ENCODE measurements at places on chromosomes 4 and X. TPM values are rescaled to one million over a fixed set of nuclear protein-coding genes. Genes with fewer than 3 reads are reported as not detected.
A peak's percentile ranks its signal among the peaks of the same experiment; 100 is the strongest.

DNA sequence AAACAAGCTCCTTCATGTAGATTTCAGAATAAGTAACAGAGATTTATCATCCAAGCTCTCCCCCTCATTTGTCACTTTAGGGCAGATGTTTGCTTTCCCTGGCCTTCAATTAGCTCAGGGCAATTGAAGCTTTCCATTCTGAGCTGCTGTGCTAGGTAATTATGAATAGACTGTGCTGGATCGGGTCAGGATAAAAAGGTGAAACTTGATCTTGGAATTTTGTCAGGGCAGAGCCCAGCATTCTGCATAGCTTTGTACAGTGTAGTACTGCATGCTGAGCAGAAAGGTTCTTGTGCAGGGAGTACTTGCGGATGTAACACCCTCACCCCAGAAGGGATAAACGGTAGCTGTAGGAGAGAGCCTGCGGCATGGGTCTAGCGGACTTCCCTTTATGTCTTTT lies 64.0 kb upstream of the CLDN34 start:
- DNase-seq: no peak

DNA sequence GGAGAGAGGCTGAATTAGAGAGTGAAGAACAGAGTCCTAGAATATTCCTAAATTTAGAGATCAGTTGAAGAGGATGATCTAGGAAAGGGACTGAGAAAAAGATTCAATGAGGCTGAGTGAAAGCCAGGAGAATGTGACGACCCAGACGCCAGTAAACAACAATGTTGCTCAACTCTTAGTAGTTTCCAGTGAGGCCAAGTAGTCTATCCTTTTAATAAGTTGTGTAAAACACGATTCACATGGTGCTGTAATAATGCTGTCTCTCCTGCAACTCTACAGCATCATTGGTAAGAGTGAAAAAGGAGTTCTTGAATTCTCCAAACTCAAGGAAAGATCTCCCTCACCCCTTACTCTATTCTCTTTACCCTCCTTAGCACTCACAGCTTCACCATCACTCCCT lies 140.3 kb downstream of the CFAP299 start:
- no peak for DNase-seq

DNA sequence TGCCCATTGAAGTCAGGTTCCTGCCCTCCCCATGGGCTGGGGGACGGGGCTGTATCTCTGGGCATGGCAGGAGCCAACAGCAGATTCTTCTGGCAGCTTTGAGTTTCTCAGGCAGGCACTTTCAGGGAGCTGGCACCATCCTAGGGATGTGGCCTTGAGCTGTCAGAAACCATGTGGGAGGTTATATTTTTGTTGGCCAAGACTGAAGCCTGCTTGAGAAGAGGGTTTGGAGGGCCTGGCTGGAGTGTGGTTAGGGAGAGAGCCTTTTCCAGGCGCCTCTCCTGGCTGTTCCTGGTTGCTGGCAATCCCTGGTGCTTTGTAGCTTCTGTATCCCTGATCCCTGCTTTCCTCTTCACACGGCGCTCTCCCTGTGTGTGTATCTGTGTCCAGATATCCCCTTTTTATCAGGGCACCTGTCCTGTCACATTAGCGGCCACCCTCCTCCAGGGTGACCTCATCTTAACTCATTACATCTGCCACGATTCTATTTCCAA lies 30.6 kb upstream of the SORCS2 start:
- DNase-seq: no peak

GRCh38 chr4:53321151-53321983 lies 44.5 kb downstream of the SCFD2 start:
- DNase-seq: no peak

- peak; percentile 71 for DNase-seq
These were observed 1.7 kb upstream of the SPARCL1 start for GRCh38 chr4:87530868-87531267.

DNA sequence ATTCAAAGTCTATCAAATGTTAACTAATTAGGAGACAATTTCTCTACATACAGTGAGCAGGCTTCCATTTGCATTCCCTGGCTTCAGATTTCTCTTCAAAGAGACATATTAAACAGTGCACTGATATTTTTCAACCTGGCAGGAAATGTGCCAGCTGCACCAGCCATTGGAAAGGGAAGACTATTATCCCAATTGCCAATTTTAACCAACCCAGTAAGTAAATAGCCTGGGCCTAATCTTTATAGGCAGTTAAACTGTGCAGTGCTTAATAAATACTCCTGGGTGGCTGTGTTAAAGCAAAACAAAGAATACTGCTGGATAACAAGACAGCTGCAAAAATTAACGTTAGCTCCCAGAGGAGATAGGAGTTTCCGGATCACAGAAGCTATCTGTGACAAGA lies 111.9 kb upstream of the GALNT7 start:
- DNase-seq: no peak

- DNase-seq: no peak
These were observed 342.9 kb downstream of the GBA3 start for GRCh38 chr4:23035521-23036056.

GRCh38 chr4:115418635-115419396 lies 305.4 kb upstream of the NDST4 start:
- no peak for DNase-seq

DNA sequence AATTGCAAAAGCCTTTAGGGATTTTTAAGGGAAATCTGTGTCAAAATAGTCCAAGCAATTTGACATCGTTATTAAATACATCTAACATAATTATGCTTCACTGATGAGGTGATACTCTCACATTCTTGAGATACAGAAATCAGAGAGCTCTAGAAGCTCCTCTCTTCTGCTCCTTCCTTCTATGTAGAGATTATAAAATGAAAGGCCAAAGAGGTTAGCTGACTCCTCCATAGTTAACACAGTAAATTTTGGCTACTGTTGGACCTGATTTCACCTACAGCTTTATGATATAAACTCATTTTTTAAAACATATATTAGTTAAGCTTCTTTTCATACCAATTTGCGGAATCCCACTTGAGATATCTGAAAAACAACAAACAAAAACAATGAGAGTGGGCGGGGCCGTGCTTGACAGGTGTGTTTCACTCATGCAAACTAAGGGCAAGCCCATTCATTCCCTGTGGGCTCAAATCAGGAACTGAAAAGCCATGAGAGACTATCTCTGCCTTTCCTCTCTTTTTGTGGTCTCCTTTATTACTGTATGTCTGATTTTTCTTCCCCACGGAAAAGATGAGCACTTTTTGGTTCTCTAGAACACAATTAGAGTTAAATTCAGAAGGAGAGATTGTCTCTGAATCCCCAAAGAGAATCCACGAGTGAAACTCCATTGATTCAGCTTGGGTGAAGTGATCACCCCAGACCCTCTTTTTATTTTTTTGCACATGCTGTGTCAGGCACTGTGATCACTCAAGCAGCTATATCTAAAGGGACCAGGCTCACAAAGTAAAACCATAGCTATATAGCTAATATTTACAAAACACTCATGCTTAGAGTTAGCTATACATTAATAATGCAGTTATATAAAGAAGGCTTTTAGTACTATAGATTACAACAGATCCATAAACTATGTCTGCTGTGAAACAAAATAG lies 566.3 kb downstream of the IL15 start:
- no peak for DNase-seq

DNA sequence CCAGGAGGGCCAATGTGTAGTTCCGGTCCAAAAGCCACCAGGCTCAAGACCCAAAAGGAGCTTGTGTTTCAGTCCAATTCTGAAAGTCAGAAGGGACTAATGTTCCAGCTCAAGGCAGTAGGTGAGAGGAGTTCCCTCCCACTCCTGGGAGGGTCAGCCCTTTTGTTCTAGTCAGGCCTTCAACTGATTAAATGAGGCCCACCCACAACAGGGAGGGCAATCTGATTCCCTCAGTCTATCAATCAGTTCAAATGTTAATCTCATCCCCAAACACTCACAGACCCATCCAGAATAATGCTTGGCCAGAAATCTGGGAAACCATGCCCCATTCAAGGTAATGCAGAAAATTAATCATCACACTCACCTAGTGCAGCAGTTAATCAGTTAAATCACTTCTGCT lies 35.8 kb upstream of the RASGEF1B start:
- DNase-seq: no peak

DNA sequence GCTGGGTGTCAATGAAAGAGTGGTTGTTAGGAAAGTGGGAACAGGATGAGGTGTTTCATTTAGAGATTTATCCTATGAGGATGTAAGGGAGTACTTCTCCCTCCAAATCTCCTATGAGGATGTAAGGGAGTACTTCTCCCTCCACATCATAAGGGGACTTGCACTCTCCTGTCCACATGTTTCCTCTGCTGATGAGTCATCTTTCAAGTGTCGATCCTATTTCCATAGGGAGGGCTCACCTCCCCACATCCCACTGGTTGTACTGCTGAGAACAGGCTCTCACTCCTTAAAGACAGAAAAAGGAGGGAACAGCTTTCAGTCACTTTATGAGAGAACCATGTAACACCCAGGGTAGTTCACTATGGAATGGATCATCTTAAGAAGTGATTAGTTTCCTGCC lies 65.0 kb downstream of the INPP4B start:
- DNase-seq: no peak

DNA sequence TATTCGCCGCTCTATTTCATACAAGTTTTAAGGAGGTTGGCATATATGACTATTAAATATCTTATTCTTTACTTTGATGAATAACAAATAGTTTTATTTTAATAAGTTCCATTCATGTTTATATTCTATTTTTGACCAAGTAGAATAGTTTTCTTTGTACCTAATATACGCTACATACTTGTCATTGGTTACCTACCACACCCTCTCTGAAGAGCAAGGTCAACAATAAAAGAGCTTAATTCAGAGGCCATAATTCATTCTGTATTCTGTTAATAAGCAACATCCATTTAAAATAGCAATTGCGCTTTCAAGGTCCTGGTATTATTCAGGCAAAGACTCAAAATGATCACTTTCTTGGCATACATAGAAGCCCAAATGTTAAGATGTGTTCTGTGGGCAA lies 24.3 kb upstream of the RBPJ start:
- no peak for DNase-seq

DNA sequence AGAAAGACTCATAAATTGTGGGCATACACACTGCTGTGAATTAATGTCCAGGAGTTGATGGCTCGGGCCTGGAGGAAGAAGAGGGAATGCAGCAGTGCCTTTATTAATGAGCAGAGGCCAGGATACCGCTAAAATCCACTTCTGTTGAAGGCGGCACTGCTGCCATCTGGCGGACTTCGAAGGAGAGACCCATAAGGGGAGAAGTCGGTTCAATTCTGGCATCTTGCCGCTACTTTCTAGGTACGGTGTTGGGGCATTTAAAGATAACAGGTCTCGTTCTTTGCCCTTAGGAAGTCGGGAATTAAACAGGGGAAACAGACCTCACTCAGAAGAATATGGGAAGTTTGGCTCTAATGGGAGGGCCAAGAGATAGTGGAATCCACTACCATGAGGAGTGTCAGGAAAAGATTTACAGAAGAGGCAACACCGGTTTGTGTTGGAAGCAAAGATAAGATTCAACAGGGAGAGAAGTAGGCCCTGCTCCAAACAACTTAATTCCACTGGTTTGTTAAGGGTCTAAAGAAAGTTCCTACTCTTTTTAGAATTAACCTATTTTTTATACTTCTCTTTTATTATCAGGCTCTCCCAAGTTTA lies 133.6 kb upstream of the GIMD1 start:
- no peak for DNase-seq

- no peak for DNase-seq
These were observed 27.7 kb upstream of the FREM3 start for GRCh38 chr4:143728166-143728565.

- no peak for DNase-seq
These were observed 11.1 kb downstream of the GASK1B start for GRCh38 chr4:158161551-158162354.

- no peak for DNase-seq
These were observed 516.5 kb upstream of the CNKSR2 start for GRCh38 chrX:20857746-20858145.

DNA sequence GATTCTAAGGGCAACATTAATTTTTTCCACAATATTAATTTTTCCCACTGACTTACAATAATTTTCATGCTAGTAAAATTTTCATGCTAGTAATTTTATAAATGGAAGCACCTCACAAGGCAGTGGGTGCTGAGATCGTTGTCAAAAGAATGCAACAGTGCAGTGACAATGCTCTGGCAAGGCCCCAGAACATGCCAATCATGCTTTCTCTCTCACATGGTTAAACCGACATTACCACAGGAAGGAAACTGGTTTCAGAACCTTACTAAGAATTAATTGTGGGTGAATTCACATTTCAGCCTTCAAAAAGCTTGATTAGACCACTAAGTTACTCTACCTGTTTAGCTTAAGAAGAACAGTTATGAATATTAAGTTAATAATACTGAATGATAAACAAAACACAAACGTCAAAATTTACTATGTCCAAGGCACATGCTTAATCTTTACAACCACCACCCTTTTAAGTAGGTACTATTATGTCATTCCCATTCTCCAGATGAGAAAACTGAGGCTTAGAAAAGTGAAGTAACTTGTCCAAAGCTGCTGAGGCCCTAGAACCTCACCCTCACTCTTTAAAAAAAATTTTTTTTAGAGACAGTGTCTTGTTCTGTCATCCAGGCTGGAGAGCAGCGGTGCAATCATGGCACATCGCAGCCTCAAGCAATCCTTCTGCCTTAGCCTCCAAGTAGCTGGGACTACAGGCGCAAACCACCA lies 10.0 kb upstream of the OPHN1 start:
- no peak for DNase-seq

- DNase-seq: no peak
These were observed 40.9 kb downstream of the RPA4 start for GRCh38 chrX:96924581-96924980.

DNA sequence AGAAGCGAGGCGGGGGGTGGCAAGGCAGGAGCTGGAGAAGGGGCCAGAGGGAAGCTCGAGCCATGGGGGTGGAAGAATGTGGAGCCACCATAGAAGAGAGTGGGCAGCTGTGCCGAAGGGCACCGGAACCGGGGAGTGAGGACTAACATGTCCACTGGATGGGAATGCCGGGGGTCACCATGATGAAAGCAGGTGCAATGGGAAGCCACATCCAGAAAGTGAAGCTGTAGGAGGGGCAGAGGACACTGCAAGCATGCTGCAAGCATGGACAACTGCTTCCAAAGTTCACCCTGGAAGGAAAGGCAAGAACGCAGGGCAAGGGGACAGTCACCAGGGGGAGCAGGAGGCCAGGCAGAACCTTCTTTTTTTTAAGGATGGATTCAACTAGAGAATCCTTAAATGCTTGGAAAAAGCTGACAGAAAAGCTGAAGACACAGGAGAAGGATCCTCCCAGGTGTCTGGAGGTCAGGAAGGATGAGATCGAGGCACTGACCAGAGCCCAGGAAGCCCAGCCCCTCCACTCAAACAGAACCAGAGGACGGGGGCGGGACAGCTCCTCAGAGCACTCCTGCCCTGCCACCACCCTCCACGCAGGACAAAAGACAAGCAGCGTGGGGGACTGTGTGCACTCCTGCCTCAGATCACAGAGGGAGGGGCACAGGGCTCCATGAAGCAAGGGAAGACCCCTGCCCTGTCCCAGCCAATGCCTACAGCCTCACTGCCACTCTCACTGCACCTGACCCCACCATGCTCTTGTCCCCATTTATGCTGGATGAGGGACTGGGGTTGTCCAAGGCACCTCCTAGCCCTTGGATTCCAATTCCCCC lies 169.2 kb downstream of the AFAP1 start:
- peak; percentile 24 for DNase-seq

GRCh38 chrX:100289066-100289558 lies 121.0 kb downstream of the PCDH19 start:
- DNase-seq: no peak

The LIN54 gene
- 15.6 TPM for total RNA-seq

The RIPPLY1 gene
- not detected for total RNA-seq

The ANKRD37 gene
- total RNA-seq: 5.0 TPM

The SLC26A1 gene
- total RNA-seq: 1.6 TPM

The VSIG1 gene
- total RNA-seq: not detected

The NRK gene
- total RNA-seq: 0.06 TPM

The ZGRF1 gene
- total RNA-seq: 2.0 TPM

The RHOXF2B gene
- total RNA-seq: not detected

The TACC3 gene
- 8.9 TPM for total RNA-seq

All from left colon (tissue), 2 donors.